ENCODE measurements at places on chromosomes 7 and 10. TPM values are rescaled to one million over a fixed set of nuclear protein-coding genes. Genes with fewer than 3 reads are reported as not detected.

The NPY gene
- not detected for total RNA-seq

The DIP2C gene
- 9.5 TPM for total RNA-seq

The FOXK1 gene
- 18.0 TPM for total RNA-seq

The AKR1C1 gene
- total RNA-seq: 28.4 TPM

The FGL2 gene
- 0.15 TPM for total RNA-seq

The HOXA4 gene
- total RNA-seq: 3.1 TPM

Data from bronchus fibroblast of lung (primary cell).